ENCODE measurements at places on chromosomes 3 and 15.

DNA sequence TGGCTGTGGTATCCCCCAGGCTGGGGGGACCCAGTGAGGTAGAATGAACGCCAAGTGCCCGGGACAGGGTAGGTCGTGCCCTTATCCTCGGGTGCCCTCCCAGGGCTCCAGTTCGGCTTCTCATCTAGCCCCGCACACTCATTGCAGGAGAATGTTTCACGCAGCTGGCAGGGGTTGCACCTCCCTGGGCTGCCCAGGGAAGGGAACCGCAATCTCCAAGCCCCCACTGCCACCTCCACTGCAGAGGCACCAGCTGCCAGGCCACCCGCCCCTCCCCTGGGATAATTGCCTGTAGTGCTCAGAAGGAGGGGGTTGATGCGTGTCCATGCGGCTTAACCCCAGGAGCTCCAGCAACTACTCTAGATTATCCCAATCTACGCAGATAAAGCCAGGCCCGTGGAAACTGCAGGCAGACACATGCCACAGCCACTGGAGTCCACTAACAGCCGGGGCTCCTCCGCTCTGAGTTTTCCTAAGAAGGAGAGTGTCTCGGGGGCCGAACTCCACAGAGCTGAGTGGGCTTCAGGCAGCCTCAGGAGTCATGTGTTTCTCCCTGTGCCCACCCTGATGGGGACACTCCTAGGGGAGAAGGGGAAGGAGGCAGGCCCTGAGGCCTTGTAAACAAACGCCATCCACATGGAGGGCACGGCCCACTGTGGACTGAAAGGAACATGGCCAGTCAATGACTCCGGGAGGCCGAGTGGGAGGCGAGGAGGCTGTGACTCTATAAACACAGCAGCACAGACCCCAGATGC, 137.2 kb upstream of the IQSEC1 start:
- DNase-seq, result no peak

GRCh38 chr3:148845756-148846395, 18.3 kb downstream of the CPB1 start:
- no peak for DNase-seq

DNA sequence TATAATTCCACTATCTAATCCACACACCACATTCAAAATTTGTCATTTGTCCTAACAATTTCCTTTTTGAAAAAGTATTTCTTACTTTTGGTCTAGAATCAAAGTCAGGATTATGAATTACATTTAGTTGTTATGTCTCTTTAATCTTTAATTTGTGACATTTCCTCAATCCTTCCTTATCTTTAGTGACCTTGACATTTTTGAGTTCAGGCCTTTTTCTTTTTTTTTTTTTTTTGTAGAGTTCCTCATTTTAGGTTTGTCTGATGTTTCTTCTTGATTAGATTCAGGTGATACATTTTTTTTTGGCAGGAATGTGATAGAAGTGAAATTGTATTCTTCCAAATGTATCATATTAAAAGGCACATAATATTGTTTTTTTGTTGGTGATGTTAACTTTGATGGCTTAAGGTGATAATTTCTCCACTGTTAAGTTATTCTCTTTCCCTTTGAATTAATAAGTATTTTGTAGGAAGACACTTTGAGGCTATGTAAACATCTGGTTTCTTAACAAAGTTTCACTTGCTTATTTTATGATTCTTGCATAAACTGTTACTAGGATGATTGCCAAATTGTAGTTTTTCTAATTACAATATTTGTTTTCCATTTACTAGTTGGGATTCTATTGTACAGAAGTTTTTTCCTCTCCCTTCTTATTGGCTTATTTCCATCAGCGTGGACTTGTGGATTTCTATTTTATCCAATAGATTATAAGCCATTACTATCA, 16.3 kb downstream of the SLC35G2 start:
- DNase-seq, result no peak

GRCh38 chr3:17355591-17355990, 386.8 kb downstream of the TBC1D5 start:
- DNase-seq, result no peak

DNA sequence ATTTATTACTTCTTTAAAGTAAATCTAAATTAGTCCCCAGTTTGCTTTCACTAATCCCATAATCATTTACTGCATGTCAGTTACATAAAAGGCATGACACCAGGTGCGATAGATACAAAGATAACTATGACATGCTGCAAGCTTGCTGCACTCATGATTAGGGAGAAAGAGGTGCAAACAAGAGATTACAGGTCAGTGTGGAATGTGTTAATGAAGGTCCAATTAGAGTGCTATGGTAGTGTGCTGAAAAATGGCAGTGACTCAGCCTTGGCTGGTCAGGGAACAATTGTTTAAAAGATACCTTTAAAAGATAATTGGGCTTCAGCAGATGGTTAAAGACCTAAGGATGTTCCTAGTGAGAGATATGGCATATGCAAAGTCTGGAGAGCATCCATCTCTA, 352.6 kb upstream of the TGFBR2 start:
- DNase-seq, result no peak

GRCh38 chr15:93428807-93429351, 339.9 kb upstream of the RGMA start:
- no peak for DNase-seq

- DNase-seq, result no peak
Measured at GRCh38 chr15:52563501-52564060, 5.2 kb downstream of the ARPP19 start.

- DNase-seq, result no peak
Measured at GRCh38 chr3:179398574-179399231, 51.2 kb downstream of the MFN1 start.

DNA sequence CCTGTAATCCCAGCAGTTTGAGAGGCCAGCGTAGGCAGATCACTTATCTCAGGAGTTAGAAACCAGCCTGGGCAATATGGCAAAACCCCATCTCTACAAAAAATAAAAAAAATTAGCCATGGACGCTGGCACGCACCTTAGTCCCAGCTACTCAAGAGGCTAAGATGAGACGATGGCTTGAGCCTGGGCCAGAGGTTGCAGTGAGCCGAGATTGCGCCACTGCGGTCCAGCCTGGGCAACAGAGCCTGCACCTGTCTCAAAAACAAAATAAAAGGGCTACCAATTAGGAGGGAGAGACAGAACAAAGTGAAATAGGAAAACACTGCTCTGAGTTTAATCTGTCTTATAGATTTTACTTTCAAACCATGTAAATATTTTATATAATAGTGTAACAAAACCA, 33.8 kb downstream of the MSL2 start:
- no peak for DNase-seq

DNA sequence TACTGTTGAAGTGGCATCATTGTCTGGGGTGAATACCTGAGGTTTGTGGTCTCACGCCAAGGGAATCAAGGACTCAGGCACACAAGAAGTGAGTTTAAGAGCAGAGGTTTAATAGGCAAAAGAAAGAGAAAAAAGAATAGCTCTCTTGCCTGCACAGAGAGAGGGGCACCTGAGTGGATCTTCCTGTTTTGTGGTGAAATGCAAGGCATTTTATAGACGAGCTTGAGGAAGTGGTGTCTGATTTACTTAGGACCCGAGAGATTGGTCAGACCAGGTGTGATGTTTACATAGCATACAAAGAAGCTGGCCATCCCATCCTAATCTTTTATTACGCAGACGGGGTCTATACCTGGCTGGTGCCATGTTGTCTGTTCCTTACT, 13.2 kb downstream of the CCR5 start:
- no peak for DNase-seq

GRCh38 chr15:55248895-55249294, 40.7 kb downstream of the RAB27A start:
- DNase-seq, result no peak

DNA sequence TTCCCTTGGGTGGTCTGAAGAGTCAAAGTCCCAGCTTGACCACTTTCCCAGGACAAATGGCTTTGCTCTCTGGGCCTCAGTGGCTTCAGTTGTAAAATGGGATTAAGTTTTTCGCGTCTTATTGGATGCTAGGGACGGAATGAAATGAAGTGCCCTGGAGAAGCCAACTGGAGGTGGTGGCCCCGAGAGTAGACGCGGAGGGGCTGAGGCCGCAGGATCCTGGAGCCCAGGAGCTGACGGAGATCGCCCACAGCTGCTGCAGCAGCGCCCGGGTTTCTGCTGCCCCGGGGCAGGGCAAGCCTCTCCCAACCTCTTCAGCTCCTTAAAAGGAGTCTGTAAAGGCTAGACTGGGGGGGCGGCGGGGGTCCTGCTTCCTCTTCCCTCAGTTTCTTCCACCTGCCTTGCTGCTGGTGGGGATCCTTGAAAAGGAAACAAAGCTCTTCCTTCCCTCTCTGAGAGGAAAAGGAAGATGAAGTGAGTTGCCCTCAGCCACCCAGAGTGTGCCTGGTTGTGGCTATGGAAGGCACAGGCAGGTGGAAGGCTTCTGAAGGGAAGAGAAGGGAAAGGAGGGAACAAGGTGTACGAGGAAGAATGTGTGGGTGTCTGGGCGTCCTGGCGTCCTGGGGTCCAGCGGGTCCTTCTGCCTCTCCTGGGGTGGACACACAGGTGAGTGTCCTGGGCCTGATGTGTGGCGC, 967 bp upstream of the BNC1 start:
- DNase-seq, result no peak

DNA sequence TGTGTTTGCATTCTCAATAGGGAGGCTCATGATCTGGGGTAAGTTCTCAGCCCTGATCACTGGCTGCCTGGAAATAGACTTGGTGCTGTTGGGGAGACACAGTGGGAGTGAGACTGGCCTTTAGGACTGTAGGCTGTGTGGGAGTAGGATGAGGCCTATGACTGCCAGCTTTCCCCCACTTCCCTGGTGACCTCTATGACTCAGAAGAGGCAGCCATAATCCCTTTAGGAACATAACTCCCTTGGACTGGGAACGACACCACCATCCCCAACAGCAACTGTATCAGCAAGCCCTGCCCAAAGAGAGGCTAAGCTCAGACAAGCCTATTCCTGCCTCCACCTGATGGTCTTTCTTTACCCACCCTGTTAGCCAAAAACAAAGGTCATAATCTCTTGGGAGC, 91.3 kb downstream of the SUCNR1 start:
- DNase-seq, result no peak

GRCh38 chr3:122305818-122306621, 19.0 kb upstream of the CSTA start:
- DNase-seq, result no peak

- no peak for DNase-seq
Measured at GRCh38 chr3:8888301-8888915, 74.9 kb downstream of the RAD18 start.

DNA sequence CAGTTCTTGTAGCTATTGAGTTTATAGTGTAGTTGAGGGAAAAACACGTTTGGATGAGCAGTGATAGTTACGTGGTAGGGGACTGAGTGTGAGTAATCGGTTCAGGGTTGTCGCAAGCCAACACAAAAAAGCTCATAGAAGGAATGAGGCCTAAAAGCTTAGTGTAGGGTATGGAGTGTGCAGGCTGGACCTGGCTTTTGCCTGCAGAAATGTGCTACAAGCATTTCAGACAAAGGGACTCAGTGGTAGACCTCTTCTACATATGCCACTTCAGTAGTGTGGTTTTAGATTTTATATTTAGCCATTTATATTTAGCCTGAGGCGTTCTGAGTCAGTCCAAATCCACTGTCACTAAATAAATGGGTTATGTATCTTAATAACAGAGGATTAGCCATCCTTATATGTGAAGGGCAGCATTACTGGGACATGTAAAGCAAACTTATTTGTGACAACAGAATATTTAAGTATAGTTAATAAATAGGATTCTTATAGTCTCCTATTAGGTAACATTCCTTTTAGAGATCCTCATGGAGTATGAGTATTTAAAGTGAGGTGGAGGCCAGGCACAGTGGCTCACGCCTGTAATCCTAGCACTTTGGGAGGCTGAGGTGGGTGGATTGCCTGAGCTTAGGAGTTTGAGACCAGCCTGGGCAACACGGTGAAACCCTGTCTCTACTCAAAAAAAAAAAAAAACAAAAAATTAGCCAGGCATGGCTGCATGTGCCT, 21.8 kb downstream of the ATP2C1 start:
- no peak for DNase-seq

DNA sequence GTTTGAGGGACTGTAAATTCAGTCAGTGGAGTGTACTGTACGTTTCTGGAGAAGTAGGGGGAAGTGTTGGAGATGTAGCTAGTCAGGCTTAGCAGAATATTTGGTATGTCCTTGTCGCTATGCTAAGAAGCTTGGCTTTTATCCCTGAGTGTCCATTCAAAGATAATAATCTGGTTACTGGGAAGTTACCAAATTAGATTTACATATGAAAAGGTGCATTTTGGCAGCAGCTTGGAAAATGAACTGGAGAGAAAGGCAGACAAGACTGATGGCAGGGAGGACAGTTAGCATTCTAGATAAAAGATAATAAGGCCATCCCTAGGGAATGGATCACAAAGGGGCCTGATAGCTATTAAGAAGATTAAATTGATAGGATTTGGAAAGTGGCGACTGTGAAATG, 58.7 kb downstream of the P2RY1 start:
- DNase-seq, result no peak

GRCh38 chr3:12679468-12679867, 15.6 kb upstream of the RAF1 start:
- no peak for DNase-seq
